Stimulated activated CD4-positive, alpha-beta T cell treated with anti-CD3 and anti-CD28 coated beads, Interleukin-15, amount 100 ng/mL, for 1 hour (primary cell): ENCODE measurements at places on chromosomes 6 and 20.

- no peak for DNase-seq
Observed at GRCh38 chr6:84033523-84034451, at the start of gene MRAP2. TSS of gene MRAP2 (plus strand) at chr6:84033772. CDS start at chr6:84055319, 21,547 bp downstream.

GRCh38 chr6:17847203-17847760 is 140.2 kb downstream of the KIF13A start:
- no peak for DNase-seq

DNA sequence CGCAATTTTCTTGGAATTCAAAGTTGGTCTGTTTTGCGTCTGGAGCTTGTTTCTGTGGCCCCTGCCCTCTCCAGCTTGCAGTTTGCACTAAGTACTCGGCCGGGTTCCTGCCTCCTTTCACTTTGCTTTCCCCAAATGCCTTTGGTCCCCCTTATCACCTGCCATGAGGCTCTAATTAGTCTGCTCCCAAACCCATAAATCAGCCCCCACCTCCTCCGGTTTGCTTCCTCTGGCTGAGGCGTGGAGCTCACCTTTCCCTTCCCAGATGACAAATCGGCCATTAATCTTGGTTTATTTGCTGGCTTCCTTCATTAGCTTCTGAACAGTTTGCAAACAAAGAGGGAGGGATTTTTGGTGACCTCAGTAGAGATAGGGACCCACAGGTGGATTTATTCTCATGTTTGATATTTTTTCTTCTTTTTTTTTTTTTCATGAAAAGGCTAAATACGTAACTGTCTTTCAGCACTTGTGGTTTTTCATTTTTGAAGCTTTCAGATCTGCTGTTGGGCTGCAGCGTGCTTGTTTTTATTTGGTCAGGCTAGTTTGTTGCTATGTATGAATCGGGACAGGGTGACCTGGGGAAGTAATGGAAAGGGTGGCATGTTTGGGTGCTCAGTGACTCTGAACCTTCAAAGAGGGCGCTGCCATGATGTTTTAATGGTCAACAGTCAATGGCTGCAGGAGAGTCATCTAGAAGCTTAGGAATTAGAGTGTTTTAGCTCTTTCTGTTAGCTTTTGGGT is 121.7 kb upstream of the JAG1 start:
- DNase-seq: no peak

DNA sequence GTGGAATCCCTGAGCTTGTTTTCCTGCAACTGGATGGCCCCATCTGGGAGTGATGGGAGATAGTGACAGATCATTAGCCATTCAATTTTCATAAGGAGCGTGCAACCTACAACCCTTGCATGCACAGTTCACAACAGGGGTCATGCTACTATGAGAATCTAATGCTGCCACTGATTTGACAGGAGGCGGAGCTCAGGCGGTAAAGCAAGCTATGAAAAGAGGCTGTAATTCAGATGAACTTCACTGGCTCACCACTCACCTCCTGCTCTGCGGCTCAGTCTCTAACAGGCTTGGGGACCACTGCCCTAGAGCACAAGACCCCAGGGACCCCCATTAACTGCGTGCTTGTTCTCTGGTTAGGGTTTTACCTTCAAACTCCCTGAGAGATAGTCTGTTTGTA is 12.4 kb upstream of the TREML4 start:
- DNase-seq: no peak

DNA sequence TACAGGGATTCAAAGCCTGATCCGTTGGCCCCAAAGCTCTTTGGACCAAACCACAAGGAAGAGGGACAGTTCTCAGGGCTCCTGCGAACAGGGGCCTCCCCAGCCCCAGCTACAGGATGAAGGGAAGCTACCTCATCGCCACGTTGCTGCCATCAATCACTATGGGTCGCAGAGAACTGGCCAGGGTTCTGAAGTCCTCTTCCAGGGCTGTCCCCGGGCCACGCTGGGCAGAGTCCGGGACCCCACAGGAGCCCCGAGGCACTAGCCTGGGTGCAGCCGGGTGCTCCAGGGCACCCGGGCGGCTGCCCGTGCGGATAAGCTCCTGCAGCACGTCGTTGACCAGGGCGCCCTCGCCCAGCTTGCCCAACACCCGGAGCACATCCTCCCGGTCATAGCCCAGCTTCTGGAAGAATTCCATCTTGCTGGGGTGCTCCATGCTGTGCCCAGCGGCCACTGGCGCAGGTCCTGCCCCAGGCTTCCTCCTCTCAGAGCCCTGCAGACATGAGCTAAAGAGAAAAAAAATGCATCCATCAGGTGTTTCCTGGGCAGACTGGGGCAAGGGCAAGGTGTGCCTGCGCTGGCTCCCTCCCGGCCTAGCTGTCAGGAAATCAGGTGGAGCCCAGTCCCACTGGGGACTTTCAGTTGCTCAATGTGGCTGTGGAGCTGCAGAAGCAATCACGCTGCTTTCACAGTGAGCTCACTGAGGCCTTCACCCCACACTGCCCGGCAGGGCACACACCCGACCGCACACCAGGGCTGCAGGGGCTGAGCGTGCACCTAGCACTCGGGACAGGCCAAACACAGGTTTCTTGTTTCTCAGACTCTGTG is 10.5 kb downstream of the ZC3H12D start:
- DNase-seq: no peak

GRCh38 chr6:28968476-28968875 is 36.6 kb downstream of the ZNF311 start:
- no peak for DNase-seq

DNA sequence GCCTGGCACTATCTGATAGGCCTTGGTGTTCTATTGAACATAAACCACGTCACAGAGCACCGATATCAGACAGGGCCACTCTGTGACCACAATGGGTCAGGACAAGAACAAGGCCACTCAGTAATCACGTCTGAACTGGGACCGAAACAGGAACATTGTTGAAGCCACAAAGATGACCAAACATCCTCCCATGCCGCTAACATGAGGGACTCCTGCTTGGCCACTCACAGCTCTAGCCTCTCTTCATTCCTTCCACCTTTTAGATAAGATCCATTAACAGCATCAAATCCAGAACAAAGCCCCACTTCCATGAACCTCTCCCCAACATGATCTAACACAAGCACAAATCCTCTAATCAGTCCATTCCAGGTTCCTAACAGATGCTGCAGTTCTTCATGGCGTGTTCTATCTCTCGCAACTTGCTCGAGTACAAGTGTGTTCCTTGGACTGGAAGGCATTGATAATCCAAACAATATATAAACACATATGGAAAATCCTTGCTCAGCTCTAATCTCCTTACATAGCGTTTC is 7.4 kb downstream of the SIRT5 start:
- no peak for DNase-seq

GRCh38 chr6:156639009-156639721 is 138.0 kb upstream of the ARID1B start:
- no peak for DNase-seq

- no peak for DNase-seq
Observed at GRCh38 chr6:125955973-125956372, 597 bp upstream of the HINT3 start.

GRCh38 chr6:153059757-153060156 is 57.2 kb upstream of the MTRF1L start:
- DNase-seq: no peak

GRCh38 chr6:28808383-28808782 is 115.4 kb downstream of the TRIM27 start:
- no peak for DNase-seq

DNA sequence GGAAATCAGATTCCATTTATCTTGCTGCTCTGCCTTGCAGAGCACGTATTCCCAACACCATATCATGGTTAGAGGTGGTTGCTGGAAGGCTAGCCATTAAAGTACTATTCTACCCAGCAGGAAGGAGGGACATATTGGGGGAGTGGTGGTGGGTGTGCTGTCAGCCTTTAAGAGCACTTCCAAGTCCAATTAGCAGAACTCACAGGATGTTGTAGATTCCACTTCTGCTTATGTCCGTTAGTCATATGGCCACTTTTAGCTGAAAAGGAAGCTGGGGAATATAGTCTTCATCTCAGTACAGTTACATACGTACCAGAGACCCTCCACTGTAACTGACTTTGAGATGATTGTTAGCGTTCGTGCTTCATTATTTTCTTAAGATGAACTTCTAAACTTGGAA is 94.4 kb downstream of the SAMD3 start:
- no peak for DNase-seq

DNA sequence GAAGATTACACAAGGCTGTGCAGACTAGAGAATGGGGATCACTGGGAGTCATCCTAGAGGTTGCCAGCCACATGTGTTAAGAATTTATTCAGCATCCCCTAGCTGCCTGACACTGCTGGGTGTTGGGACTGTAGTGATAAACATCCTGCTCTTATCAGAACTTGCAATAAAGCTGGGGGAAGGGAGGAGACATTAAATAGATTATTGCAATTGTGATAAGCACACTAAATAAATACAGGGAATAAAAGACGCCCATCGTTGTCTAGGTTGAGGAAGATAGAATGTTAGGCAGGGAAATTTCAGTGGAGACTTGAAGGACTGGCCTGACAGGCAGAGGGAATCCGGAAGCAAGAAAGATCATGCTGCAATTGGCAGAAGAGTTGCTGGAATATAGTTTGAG is 33.2 kb upstream of the TRAM2 start:
- no peak for DNase-seq

DNA sequence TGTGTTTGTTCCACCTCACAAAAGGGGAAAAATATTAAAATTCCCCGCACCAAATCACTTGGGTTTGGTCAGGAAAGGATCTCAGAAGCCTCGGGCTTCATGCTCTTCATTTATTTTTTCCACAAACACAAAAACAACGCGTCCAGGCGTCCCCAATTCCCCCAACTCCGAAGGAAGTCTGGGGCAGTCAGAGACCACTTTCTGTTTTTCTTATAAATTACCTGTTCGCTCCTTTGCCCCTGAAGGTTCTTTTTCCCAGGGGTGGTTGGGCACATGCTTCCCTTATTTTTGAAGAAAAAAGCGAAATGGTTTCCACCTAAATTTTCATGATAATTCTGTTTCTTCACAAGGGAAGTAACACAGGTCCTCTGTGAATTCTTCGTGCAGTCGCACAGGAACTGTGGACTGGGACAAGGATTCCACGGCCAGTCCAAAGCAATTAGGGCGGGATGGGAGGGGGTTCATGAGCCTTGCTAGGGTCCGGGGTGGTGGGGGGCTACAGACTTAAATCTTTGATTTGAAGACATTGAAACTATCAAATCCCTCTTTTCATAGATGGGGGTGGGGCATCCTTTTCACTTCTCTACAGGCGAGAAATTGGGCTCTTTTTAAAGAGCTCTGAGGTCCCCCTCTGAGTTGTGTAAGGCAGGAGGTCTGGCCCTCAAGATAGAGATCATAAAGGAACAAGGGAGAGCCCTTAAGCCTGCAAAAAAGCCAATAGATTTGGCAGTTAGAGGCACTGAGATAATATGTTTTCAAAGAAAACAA is 30.5 kb upstream of the HFE start:
- no peak for DNase-seq

DNA sequence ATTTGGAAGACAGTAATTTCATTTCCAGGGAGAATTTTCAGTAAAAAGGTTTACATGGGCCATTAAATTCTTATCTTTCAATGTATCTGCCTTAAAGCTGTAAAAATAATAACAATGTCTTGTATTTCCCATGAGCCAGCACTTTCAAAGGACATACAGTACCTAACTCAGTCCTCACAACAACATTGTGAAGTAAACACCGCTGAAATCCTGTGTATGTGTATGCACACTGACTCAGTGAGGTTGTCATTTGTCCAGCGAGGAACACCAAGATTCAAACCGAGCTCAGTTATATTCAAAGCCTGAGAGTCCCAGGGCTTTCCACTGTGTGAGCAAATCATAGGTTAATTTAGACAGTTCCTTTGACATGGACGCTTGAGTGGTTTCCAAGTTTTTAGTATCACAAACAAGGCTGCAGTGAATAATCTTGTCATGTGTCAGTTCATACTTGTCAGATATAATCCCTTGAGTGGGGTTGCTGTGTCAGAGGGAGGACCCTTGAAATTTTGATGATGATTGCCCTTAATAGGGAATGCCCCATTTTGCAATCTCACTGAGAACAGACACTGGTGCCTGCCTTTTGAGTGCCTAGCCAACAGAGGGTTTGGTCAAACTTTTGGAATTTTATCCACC is 50.0 kb upstream of the SLC22A23 start:
- no peak for DNase-seq

GRCh38 chr6:11330413-11330760 is 97.9 kb upstream of the NEDD9 start:
- no peak for DNase-seq

- DNase-seq: no peak
Observed at GRCh38 chr6:31968791-31969711, 2.9 kb downstream of the DXO start.

GRCh38 chr20:38842558-38842981 is 37.1 kb downstream of the PPP1R16B start:
- DNase-seq: peak; percentile 61

DNA sequence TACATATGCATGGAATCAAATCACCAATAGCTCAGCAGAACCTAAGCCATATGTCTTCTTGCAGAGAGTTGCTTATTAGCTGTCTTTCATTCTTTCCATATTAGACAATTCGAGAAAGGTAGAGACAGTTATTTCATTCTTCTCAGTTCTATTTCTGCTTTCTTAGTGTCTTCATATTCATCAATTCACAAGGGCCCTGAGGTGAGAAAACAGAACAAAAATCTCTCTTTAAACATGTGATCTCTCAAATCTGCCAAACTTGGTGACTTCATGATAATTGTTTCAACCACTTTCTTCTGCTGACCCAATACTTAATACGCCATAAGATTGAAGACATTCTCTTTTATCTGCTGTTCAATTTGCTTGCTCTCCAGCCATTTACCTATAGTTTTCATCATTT is 229.7 kb upstream of the MARCKS start:
- no peak for DNase-seq

DNA sequence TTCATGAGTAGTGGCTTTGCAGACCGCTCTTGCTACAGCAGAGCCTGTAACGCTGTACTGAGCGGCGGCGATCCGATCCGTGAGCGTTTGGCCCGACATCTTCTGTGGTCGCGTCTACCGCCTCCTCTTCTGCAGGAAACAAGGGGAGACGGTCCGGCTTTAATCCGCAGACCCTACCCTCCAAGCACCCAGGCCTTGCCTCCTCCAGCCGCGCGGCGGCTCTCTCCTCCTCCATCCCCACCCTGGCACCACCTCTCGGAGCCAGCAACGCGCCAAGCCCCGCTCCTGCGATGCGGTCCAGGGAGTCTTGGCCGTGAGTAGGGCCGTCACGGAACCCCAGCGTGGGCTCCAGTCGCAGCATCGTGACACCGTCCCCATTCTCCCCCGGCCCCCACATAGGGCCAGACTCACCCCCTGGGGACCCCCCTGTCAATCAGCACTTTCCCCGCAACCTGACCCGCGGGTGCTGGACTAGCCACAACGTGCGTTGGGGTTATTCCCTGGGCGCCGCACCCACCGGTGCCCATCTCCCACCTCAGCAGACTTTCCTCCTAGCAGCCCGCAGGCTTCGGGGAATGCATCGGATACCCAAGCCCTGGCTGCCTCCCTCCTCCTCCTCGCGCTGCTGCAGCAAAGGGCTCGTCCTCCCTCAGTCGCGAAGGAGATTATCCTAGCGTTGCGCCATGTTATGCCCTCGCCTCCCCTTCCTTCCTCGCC is 914 bp downstream of the SNAP91 start:
- no peak for DNase-seq

GRCh38 chr20:53425941-53426340 is 167.7 kb downstream of the ZNF217 start:
- no peak for DNase-seq

GRCh38 chr20:17699931-17700351 is at the start of gene BANF2:
TSS of gene BANF2 (plus strand) at chr20:17699966. CDS start at chr20:17725026, 25,060 bp downstream.
- DNase-seq: no peak
